ENCODE measurements at places on chromosomes 3 and 15.

- no peak for DNase-seq
Observed at GRCh38 chr3:61194892-61195538, 56.2 kb downstream of the FHIT start.

DNA sequence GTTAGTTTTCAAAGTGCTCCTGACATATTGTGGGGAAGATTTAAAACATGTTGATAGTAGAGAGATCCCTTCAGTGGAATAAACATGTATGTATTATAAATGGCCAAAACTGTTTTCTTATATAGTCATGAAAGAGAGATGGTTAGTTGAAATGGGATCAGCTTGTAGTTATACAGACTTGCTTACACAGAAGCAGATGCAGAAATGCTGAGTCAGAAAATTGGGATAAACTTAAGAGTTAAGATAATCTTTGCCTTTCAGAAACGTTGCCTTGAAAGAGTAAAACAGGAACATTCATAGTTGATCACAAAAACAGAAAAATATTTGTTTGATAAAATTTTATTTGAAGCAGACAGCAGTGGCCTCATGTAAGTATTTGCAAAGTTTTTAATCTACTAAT is 433.2 kb upstream of the BCHE start:
- no peak for DNase-seq

DNA sequence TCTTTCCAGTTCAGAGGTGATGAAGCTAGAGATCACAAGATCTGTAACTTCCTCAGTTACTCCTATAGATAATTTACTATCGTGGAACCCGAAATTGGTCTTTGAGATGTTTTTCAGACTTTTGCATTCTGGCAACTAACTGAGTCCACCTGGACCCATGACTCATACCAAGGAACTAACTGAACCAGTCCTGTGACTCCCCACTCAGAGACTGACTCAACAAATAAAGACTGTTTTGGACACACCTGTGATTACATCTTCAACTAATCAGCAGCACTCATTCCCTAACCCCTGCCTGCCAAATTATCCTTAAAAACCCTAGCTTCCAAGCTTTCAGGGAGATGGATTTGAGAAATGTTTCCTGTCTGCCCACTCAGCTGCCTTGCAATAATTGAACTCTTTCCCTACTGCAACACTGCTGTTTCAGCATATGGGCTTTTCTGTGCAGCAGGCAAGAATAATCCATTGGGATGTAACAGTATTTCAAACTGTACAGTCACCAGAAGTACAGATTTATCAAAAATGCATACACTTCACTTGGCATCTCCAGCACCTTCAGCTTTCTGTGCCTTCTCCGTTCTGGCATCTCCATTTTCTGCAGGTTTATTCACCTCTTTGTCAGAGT is 57.7 kb downstream of the GATM start:
- DNase-seq = no peak

DNA sequence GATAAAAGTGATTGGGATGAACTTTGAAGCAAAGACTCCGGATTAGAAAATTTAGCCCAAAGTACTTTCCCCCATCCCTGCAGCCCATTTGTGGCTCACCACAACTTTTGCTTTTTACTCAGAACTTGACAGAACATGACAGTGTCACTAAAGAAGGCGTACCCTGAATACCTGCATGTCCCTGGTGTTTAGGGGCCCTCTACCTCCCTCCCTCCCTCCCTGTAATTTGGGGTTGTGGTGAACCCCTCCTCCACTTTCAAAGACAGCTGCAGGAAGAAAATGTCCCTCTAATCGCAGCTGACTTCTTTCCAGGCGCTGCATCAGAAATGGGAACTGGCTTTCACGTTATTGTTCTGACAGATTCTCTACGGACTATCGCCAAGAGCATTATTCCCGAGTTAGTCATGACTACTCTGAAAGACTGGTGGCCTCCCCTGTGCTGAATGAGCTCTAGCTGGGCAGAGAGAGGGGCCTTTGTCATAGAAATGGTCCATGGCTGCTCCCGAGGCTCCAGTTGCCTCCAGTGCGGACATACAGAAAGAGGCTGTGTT is 93.2 kb upstream of the ARHGEF3 start:
- DNase-seq = peak; percentile 82

GRCh38 chr3:122497425-122497824 is 17.3 kb downstream of the KPNA1 start:
- no peak for DNase-seq

- DNase-seq = peak; percentile 68
Observed at GRCh38 chr15:85044251-85044853, 62.7 kb downstream of the PDE8A start.

- no peak for DNase-seq
Observed at GRCh38 chr3:120469882-120470301, 19.1 kb upstream of the FSTL1 start.

- no peak for DNase-seq
Observed at GRCh38 chr15:40826423-40827075, 2.0 kb downstream of the PPP1R14D start.

DNA sequence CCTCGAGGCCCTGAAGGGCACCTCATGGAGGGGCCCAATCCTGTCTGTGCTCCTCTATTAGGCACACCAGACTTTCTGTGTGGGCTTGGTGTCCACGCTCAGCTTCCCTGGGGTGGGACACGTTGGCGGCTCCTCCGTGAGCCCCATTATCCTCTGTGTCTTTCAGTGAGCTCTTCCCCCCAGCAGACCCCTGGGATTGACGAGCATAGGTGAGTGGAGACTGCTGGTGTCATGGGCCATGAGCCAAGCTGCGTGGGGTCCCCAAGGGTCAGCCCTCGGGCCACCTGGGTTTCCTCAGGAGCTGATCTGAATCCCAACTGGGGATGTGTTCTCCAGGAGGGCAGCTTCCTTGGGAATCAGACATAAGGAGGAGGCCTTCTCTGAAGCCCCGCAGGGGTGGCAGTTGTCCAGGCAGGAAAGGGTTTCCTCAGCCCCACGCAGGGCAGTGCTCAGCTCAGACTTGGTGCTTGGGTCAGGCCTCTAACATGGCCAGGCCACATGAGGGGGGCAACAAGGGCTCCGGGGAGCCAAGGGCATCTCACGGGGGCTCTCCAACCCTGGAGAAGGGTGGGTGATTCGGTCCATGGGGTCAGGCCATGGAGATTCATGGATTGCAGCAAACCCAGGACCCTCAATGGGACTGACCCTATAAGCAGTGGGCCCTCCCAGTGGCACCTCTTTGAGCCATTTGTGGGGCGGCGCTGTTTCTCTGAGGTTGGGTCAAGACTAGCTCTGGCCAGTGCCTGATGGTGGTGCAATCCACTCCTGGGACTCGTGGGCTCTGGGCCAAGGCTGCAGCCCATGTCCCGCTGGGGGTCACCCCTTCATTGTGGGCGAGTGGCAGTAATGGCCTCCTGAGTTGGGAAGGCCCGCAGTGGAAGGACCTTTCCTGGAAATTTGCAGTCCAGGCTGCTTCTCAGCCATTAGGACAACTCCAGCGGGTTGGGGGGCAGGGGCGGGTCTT is 222.5 kb downstream of the SNRPN start:
- DNase-seq = no peak

DNA sequence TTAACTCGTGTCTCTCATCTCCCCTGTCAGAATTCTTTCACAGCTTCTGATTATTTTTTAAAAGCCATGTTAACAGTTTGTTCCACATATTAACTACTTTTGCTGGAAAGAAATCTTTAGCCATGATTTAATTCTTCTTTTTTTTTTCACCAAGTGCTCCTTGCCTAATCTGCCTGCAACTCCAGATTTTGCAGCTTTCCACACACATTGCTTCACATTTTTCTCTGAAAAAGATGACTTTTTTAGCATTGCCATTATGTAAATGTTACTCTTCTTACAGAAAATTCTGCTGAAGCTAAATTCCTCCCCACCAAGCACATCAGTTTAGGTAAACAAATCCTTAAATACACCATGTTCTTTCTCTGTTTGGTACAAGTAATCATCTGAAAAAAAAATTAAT is 23.4 kb upstream of the PPARG start:
- no peak for DNase-seq

- DNase-seq = no peak
Observed at GRCh38 chr3:178393824-178394223, 142.4 kb upstream of the KCNMB2 start.

GRCh38 chr3:159763011-159763601 is 225.5 kb upstream of the IL12A start:
- DNase-seq = no peak

DNA sequence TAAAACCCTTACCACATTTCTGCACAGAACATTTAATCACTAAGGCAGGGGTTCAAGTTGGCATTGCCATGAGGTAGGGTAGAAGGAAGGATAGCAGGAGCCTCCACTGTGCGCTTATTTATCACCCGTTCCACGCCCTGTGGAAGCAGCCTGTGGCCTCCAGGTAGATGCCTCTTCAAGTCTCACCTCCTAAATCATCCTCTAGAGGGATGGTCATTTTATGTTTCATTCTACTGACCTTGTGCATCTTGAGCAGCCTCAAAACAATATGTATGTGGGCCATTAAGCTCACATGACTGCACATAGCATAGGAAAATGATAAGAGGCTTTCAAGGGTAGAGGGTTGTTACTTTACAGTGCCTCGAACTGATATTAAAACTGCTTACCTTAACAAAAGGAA is 546.2 kb downstream of the GRM7 start:
- no peak for DNase-seq

GRCh38 chr3:176430244-176431037 is 766.8 kb downstream of the TBL1XR1 start:
- DNase-seq = peak; percentile 65

DNA sequence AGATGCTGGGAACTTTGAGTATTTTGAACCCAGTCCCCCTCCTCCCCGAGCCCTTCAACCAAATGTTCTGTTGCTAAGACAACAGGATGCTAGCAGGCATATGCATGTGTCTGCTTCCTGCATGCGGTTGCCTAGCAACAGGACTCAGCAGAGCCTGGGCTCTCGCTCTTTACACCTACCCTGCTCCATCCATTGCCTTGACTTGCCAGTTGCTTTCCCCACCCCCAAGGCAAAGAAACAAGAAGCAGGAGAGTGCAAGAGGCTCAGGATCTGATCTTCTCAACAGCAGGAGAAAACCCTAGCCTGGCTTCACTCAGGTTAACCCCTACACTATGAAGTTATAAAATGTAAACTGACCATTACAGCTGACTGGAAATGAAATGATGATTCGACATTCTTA is 393.0 kb downstream of the IGSF11 start:
- peak; percentile 40 for DNase-seq

DNA sequence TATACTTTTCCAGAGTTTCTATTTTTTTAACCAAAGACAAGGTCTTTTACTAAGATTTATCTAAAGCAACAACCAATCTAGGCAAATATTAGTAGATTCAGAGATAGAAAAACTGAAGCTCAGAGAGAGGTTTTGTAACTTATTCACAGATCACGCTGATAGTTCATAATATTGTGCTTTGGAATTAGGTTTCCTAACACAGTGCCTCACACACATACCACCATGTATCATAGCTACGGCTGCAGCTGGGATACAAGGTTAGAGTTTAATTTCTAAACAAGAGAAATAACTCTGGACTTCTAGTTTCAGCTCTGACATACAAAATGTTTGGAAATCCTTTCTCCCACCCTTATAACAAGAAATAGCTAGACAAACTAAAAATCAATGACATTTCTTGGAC is 565.7 kb downstream of the PYDC2 start:
- DNase-seq = no peak

- DNase-seq = no peak
Observed at GRCh38 chr3:116240261-116240660, 205.0 kb downstream of the LSAMP start.

- no peak for DNase-seq
Observed at GRCh38 chr3:2156244-2156847, 57.7 kb downstream of the CNTN4 start.

Measured in hippocampal formation (tissue), 2 donors.